ENCODE measurements at places on chromosomes 1 and 21.

DNA sequence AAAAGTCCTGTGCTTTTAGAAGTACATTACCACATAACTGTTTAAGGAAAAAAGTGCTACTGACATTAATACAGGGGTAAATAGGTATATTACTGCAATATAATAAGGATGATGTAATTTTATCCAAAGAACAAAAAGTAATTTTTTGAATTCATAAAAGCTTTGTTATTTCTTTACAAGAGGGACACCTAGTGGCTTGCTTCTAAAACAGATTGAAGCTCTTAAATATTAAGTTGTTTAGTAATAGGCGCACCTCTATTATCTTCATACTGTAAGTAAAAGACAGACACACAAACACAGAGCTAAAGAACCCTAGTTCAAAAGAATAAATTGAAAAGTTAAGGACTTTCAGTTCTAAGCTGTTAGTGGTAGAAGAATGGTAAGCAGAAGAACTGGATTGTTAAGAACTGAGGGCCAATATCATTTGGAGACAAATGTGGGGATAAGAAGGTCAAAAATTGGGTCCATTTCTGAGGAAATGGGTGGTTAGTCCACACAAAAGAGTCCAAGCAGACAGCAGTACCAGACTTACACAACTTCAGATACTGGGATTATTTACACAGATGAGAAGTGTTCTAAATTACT, 15.4 kb downstream of the ZNHIT6 start:
- DNase-seq = no peak

DNA sequence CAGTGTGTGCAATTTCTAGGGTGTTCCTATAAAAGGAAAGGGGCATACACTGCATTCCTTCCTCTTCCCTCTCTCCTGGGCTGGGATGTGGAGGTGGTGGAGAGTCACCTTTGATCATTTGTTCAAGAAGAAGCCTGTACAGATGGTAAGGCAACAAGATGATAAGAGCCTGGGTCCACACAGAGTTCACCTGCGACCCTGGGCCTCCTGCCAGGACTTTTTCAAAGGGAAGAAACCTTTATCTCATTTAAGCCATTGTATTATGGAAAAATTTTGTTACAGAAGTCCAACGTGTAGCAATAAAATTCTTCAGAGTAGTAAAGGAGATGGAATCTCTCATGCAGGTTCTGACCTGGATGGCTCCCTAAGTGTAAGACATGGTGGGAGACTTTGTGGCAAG, 189.1 kb downstream of the MIS18A start:
- DNase-seq = no peak

DNA sequence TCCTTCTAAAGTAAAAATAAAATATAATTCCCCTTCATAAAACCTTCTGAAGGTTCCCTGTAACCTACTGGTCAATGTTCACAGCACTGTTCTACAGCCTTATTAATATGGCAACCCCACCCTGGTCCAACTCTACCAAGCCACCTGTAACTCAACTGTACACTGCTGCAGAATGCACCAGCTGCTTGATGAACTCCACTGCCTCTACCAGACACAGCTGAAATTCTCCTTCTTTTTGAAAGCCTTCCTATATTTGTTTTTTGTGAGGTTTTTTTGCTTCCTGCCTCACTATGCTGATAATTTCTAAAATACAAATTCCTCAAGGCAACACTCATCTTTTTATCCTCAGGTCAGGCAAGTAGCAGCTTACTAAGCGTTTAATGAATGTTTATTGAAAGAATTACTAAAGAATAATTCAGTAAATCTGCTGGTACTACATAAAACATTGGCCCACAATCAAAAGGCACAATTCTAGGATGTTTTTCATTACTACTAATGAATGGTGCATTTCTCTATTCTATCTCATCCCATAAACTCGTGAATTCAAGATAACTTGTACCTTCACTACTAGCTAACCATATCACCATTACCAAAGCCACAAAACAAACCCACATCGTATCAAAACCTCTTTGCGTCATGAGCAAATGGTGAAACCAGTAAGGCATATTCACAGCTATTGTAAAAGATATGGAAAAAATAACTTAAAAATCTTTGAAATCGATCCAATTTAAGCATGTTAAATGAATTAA, 2.4 kb downstream of the SSX2IP start:
- no peak for DNase-seq

DNA sequence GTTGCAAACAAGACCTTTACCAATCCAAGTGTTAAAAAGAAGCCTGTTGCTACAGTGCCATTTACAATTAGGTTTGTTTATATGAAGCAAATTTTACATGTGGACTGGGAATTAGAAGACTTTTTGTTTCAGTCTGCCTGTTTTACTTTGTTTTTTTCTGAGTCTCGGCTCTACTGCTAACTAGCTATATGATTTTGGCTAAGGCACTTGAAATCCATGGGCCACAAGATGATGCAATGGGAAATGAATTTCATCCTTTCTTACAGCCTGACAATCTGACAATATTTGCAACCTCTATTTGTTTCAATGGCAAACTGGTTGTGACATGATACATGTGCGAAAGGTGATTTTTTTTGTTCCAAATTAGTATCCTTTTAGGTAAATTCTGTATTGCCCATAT, 3.7 kb upstream of the PEX11B start:
- DNase-seq = no peak

Measured in activated gamma-delta T cell treated with anti-CD3 and anti-CD28 coated beads, Interleukin-2, amount 50 U/mL, for 16 hours (primary cell).